ENCODE measurements at places on chromosomes 6 and 20. TPM values are rescaled to one million over a fixed set of nuclear protein-coding genes. Genes with fewer than 3 reads are reported as not detected.
A peak's percentile ranks its signal among the peaks of the same experiment; 100 is the strongest.

GRCh38 chr6:927157-927556, 234.2 kb upstream of the EXOC2 start:
- no peaks in the 10 kb centered on the region for H3K36me3 ChIP-seq
- H3K27me3 ChIP-seq: no peaks in the 10 kb centered on the region
- no peak overlapping the region for H3K4me3 ChIP-seq
- no peak for DNase-seq
- no peak overlapping the region for H3K27ac ChIP-seq

- DNase-seq: no peak
- no peak overlapping the region for H3K27ac ChIP-seq
- no peaks in the 10 kb centered on the region for H3K4me1 ChIP-seq
- H3K27me3 ChIP-seq: no peaks in the 10 kb centered on the region
These were observed 90.7 kb downstream of the FOXC1 start for GRCh38 chr6:1700278-1700967.

- no peak for DNase-seq
- H3K4me3 ChIP-seq: no peak overlapping the region
- no peaks in the 10 kb centered on the region for H3K36me3 ChIP-seq
- no peaks in the 10 kb centered on the region for H3K4me1 ChIP-seq
- no peak overlapping the region for H3K27ac ChIP-seq
These were observed 16.4 kb upstream of the CYP24A1 start for GRCh38 chr20:54190217-54190616.

GRCh38 chr20:25309395-25310267, 61.7 kb downstream of the PYGB start:
- H3K4me1 ChIP-seq: peaks cover 17% of the 10 kb centered on the region
- H3K27ac ChIP-seq: peak overlapping the region; percentile 38
- H3K36me3 ChIP-seq: no peaks in the 10 kb centered on the region
- no peak overlapping the region for H3K4me3 ChIP-seq
- DNase-seq: no peak

GRCh38 chr6:167577891-167578361, 248.8 kb upstream of the AFDN start:
- DNase-seq: no peak
- no peaks in the 10 kb centered on the region for H3K36me3 ChIP-seq
- H3K4me3 ChIP-seq: no peak overlapping the region
- no peaks in the 10 kb centered on the region for H3K27me3 ChIP-seq
- no peak overlapping the region for H3K27ac ChIP-seq
- H3K4me1 ChIP-seq: no peaks in the 10 kb centered on the region

DNA sequence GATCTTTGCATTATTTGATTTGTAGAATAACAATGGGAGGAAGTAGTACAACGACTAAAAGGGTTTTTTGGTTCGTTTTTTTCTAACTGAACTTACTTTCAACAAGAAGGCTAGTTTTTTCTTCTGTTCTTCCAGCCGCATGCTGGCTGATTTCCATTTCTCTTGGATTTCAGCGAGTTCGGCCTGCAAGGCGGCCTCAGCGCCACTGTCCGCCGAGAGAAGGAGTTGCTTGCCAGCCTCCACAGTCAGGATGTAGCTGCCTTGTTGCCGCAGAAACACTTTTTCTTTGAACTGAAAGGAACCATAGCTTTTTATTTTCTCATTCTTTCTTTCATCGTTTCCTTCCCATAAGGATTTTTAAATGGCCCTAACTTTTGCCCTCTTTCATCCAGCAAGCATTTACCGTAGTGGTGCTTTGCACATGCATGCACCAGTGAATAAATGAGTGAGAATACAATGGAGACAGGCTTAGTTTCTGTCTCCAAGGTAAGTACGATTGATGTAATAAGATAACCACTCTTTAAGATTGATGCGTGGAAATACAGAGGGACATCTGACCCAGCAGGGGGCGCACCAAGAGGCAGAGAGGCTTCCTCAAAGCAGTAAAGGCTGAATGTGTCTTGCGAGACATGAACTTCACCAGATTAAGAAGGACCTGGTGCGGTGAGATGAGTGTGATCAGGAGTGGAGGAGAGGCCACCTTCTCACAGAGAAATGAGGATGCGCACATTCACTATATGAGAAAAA, 398.8 kb downstream of the ESR1 start:
- peaks cover 35% of the 10 kb centered on the region for H3K36me3 ChIP-seq
- no peak overlapping the region for H3K27ac ChIP-seq
- peak; percentile 22 for DNase-seq
- no peaks in the 10 kb centered on the region for H3K4me1 ChIP-seq
- H3K4me3 ChIP-seq: no peak overlapping the region
- H3K27me3 ChIP-seq: no peaks in the 10 kb centered on the region

GRCh38 chr20:12829170-12829569, 179.6 kb upstream of the SPTLC3 start:
- no peaks in the 10 kb centered on the region for H3K36me3 ChIP-seq
- no peaks in the 10 kb centered on the region for H3K27me3 ChIP-seq
- H3K4me3 ChIP-seq: no peak overlapping the region
- no peaks in the 10 kb centered on the region for H3K4me1 ChIP-seq
- H3K27ac ChIP-seq: no peak overlapping the region
- DNase-seq: no peak

The MCHR2 gene
- total RNA-seq: not detected

The SRPK1 gene
- 114 TPM for total RNA-seq

The OR12D3 gene
- not detected for total RNA-seq

The INSM1 gene
- total RNA-seq: 7.7 TPM

All from CD8-positive, alpha-beta memory T cell (primary cell).